SHP77 treated with DMSO at 0.1 percent for 48 hours (cell line): ENCODE measurements at places on chromosomes 6 and 20.

GRCh38 chr6:88365230-88365629 is 199.1 kb upstream of the CNR1 start:
- no peak for DNase-seq

- DNase-seq, result no peak
These were observed 408.4 kb upstream of the JARID2 start for GRCh38 chr6:14837435-14837834.

DNA sequence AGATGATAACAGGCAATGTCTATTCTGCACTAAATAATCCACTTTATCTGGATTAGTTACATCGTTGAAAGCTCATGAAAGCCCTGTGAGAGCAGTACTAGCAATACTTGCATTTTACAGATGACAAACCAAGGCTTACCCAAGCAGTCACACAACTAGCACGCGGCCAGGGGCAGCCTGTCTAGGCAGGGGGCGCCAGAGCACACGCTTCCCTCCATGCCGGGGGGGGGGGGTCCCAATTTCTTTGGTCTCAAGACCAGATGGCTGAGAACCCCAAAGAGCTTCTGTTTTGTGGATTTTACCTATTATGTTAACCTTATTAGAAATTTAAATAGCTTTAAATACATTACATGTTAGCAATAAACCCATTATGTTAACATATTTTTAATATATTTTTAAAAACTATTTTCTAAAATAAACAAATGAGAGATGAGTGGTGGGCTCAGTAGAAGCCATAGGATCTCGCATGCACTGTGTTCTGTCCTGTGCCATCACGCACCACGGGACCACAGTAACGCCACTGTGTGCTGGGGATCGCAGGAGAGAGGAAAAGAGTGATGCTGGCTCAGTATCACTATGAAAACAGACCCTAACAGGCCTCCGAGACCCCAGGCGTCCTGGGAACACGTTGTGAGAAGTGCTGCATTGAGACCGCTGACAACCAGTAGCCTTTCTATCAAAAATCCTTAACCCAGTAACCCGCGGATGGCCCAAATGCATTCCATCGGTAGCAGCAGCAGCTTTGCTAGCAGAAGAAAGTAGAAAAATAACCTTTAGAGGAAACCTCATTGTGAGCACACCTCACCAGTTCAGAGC is 5.3 kb upstream of the PRR18 start:
- DNase-seq, result no peak

DNA sequence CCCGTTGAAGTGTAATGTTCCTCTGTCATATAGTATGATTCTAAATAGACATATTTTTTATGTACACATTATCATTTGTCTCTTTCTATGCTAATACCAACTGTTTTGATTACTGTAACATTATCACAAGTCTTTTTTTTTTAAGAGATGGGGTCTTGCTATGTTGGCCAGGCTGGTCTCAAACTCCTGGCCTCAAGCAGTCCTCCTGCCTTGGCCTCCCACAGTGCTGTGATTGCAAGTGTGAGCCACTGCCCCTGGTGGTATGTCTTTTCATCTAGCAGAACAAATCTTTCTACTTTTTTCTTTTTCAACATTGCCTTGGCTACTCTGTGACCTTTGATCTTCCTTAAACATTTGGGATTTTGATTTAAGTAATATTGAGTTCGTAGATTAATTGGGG is 57.7 kb downstream of the SLX4IP start:
- DNase-seq, result no peak

DNA sequence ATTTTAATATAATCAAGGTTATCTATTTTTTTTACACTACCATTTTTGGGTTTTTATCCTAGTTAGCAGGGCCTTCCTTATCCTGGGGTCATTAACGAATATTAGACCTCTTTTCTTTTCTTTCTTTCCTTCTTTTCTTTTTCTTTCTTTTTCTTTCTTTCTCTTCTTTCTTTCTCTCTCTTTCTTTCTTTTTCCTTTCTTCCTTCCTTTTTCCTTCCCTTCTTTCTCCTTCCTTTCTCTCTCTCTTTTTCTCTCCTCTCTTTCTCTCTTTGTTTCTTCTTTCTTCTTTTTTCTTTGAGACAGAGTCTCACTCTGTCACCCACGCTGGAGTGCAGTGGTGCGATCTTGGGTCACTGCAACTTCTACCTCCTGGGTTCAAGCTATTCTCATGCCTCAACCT is 120.4 kb upstream of the PDE7B start:
- no peak for DNase-seq

- DNase-seq, result no peak
These were observed 217.6 kb upstream of the FOXQ1 start for GRCh38 chr6:1094306-1094705.

- DNase-seq, result no peak
These were observed 35.1 kb downstream of the MAP3K5 start for GRCh38 chr6:136757150-136757549.

DNA sequence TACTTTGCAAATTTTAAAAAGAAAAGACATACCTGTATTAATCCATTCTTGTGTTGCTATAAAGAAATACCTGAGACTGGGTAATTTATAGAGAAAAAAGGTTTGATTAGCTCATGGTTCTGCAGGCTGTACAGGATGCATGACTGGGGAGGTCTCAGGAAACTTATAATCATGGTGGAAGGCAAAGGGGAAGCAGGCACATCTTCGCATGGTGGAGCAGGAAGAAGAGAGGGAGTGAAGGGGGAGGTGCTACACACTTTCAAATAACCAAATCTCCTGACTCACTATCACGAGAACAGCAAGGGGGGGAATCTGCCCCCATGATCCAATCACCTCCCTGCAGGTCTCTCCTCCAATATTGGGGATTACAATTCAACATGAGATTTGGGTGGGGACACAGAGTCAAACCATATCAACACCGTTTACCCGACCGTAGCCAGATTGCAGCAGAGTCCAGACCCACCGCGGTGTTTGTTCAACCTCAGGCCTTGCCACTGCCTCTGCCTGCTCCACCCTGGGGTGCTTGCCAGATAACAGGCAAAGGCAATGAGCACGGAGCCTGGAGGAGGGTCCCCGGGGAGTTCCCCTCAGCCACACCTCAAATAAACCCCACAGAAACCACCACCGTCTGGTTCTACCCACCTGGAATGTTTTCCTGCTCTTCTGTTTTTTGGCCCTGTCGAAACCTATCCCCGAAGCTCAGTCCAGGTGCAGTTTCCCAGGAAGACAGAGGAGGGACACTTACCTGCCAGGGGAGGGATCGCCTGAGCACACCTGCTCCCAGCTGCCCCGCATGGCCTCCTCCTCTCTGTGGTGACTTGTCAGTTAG is 142.2 kb upstream of the AFDN start:
- no peak for DNase-seq

GRCh38 chr20:32562495-32562911 is 22.6 kb downstream of the NOL4L start:
- no peak for DNase-seq

GRCh38 chr6:25620391-25620790 is 31.6 kb upstream of the SCGN start:
- DNase-seq, result no peak

DNA sequence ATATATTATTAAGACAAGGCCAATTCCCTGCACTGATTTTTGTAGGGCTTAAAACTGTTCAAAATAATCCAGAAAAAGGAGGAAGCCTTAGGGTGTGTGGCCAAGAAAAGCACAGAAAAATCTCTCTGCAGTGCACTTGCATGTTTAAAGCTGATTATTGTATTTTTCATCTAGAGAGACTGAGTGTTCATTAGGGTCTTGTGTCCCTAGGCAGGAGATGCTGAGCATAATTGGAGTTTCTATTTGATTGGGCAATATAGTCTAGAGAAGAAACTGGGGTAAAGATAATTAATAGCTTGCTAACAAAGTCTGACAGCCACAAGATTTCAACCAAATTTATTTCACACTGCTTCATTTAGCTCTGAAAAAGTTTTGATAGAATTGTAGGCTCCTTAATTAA is 2.4 kb downstream of the FLRT3 start:
- DNase-seq, result no peak

- DNase-seq, result no peak
These were observed 374.2 kb downstream of the SMOC2 start for GRCh38 chr6:168815229-168815628.

- DNase-seq, result no peak
These were observed 144.9 kb downstream of the TFAP2A start for GRCh38 chr6:10269814-10270472.

DNA sequence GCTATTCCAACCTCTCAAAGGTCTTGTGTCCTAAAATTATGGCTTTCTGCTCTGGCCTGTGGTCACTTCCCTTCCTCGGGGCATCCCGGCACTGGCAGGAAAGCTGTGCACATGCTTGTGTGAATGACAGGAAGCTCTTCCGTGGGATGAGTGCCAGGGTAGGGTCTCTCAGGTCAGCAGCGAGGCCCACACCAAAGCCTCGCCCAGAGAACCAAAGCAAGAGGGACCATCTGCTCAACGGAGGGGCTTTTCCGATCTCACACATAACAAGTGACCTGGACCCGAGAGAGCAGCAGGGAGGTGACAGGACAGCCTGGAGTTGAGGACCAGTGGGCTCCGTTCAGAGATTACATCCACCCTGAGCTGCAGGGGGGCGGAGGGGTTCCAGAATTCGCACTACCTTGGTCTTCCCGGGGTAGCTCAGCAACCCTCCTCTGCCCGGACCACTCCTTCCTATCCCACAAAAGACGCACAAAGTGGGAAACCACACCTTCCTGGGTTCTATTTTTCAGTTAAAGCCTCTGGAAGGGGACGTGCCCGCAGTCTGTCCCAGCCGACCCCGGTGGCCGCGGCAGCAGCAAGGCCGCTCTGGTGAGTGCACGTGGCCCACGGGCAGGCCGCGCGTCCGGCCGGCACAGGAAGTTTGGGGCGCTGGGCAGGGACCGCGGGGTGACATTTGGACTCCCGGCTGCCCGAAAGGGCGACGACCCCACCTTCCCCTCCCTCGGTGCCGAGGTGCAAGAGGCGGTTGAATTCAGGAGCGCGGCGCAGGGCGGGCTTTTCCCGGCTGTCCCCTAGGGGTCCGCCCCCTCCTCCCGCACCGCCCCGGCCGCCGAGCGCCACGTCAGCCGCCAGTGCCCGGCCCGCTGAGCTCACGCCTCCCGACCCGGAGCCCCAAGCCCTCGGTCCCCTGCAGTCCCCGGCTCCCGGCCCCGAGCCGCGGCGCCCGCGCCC is 988 bp downstream of the TXNDC5 start:
- DNase-seq, result no peak

DNA sequence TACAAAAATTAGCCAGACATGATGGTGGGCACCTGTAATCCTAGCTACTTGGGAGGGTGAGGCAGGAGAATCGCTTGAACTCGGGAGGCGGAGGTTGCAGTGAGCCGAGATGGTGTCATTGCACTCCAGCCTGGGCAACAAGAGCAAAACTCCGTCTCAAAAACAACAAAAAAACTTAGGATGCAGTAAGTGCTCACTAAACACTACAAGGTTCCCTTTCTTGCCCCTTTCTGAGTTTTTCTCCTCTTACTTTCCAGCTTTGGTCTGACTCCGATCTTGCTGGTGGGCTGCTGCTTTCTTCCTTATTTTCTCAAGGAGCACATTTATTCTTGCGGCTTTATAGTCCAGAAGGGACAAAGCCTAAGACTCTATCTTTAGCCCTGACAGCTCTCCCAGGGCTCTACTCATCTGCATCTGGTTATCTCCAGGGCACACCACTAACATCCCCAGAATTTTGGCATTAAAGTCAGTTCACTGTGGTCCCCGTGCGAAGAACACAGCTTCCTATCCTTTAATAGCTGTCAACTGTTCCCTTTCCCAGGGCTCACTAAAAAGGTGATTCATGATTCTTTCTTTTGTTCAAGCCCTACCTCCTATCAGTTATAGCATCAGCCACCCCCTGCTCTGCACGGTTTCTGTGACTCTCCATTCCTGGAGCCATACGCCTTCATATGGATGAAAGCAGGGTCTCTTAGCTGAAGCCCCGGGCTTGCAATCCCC is 17.1 kb upstream of the RPN2 start:
- DNase-seq, result no peak

DNA sequence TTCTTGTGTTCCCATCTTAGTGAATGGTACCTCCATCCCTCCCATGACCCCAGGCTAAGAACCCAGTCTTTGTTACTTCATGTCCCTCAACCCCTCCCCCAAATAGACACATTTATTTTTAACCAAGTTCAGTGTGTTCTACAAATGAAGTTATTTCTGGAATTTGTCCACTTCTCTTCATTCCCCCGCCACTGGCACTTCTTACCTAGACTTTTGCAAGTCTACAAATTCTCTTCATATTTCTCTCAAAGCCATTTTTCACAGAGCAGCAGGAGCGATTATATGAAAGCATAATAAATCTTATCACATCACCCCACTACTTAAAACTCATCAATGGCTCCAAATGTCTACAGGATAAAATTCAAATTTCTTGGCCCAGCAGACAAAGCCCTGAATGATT is 131.4 kb downstream of the BTBD9 start:
- DNase-seq, result no peak

DNA sequence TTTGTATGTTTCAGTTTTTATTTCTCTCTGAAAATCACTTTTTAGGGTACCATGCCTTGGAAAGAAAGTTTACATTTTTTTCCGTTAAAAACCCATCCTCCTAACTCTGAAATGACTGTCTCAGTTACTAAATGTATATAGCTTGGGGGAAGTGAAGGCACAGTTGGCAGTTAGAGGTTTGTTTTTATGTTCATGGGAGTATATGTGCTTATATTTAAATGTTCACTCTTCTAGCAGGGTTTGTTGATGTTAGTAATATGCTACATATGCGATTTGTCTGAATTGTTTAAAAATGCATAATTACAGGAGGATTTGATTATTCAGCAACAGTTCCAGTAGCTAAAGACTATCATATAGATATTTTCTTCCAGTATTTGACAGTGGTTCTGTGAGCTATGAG is 31.1 kb downstream of the CDKAL1 start:
- no peak for DNase-seq

- DNase-seq, result no peak
These were observed 35.8 kb downstream of the HLA-DMB start for GRCh38 chr6:32905078-32905477.

- DNase-seq, result no peak
These were observed 71.3 kb downstream of the CDKAL1 start for GRCh38 chr6:20605581-20605980.

- DNase-seq, result no peak
These were observed 243.7 kb downstream of the ARID1B start for GRCh38 chr6:157020881-157021343.

- no peak for DNase-seq
These were observed 375.2 kb upstream of the AGPAT4 start for GRCh38 chr6:161649068-161649467.

GRCh38 chr6:142112451-142113061 is 20.2 kb upstream of the GJE1 start:
- DNase-seq, result no peak

- no peak for DNase-seq
These were observed 1295.1 kb downstream of the EPHA7 start for GRCh38 chr6:92124200-92124651.

GRCh38 chr6:16437984-16438383 is 199.6 kb downstream of the GMPR start:
- no peak for DNase-seq
